Activated naive CD4-positive, alpha-beta T cell treated with Interleukin-2 at 50 U/mL for 16 hours (primary cell): ENCODE measurements at places on chromosomes 1 and 21.

DNA sequence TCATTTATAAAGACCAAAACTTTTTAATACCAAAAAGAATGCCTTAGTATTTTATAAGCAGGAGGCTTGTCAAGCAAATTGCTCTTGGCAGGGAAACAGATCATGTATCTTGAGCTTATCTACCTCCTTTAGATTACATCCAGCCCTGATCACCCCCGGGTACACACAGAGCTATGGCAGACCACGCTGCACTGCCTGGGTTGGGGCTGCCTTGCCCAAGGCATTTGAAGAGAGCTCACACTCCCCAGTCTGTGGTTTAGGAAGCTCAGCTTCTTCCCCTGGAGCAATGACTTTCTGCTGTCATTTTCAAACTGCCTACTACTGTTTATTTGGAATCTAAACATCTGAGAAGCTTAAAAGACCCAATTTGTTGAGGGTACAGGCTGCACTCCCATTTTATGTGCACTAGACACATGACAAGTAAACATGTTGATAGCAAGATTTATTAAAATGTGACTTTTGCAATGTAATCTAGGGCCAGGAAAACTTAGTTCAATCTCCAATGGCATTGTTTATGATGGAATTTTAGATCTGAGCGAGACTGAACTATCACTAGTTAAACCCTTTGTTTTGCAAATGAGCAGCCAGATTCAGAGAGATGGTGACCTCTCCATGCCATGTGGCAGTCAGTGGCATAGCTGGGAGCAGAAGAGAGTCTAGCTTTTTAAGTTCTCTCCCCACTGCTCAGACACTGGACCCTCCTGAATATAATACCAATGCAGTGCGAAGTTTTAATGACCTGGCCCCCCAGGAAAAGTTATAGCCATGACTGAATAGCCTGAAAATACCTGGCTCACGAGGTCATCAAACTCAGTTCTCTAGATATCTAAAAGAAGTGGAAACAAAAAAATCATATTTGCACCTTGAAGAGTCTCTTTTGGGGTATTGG, 214.9 kb downstream of the HLX start:
- no peak for DNase-seq

GRCh38 chr1:46203738-46204405, 738 bp downstream of the LURAP1 start:
- no peak for DNase-seq

DNA sequence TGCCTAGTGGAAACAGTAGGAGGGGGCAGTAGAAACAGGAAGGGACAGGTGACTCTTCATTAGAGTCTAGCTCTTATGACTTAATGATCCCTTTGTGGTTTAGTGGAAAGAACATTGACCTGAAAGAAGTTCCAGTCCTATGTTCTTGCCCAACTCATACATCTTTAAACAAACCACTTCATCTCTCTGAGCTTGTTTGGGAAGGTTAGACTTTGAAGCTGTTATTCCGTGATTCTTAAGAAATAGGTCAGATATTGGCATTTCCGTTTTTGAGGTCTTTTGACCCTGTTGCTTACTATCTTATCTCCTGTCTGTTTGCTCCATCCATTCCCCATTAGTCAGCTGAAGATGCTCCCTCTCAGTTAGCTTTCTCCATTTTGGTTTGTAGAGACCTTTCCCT, 38.5 kb downstream of the MTR start:
- DNase-seq, result no peak

DNA sequence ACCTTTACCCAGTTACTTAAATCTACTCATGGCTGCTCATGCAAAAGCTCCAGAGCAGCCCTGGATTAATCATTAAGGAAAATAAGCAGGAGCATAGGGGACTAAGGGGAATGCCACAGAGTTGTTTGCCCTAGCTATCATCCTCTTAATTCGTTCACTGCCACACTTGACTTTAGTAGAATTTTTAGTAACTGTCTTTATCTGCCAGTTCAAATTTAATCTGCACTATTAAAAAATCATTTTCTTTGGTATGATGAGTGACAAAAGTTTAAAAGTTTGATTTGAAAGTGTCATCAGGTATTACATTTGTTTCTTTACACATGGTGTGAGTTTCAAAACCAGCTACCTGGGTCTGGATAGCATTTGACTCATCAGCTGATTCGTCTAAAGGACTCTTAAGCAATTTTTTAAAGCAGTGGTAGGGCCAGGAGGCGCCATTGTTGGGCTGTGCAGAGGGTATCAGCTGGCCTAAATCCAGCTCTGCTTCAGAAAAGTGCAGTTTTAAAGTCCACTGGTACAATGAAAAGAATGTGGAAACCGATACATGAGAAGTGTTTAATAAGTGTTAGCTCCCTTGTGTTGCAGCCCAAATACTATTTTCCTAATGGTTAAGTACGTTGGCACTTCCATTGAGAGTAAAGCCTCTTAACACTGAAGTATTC, 69.9 kb upstream of the DR1 start:
- DNase-seq, result no peak

DNA sequence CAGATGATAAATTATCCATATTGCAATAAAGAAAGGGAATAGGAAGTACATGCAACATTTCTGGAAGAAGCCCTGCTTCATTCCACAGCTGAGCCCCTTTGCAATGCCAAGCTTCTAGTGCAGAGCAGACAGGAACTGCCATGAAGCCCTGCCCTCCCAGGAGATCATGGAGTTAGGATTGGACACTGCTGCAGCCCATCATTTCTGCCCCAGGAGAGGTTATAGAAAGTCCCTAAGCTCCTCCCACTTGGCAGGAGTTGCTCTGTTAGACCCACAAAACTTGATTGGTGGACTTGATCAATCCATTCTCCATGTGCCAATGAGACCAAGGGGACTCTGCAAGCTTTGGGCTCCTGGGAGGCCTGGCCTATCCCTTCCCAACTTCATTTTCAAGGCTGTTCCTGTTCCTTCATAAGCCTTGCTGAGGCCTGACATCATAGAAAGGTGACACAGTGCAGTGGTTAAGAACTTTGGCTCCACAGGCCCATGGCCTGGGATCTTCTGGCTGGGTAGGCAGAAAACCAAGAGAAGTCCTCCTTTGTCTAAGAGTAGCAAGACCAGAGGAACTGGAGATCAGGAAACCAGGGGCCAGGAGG, 1.3 kb upstream of the LAPTM5 start:
- DNase-seq, result no peak

- no peak for DNase-seq
Measured at GRCh38 chr21:26469789-26470188, 103.3 kb downstream of the CYYR1 start.

GRCh38 chr1:27076803-27077202, 64.2 kb upstream of the TENT5B start:
- no peak for DNase-seq

DNA sequence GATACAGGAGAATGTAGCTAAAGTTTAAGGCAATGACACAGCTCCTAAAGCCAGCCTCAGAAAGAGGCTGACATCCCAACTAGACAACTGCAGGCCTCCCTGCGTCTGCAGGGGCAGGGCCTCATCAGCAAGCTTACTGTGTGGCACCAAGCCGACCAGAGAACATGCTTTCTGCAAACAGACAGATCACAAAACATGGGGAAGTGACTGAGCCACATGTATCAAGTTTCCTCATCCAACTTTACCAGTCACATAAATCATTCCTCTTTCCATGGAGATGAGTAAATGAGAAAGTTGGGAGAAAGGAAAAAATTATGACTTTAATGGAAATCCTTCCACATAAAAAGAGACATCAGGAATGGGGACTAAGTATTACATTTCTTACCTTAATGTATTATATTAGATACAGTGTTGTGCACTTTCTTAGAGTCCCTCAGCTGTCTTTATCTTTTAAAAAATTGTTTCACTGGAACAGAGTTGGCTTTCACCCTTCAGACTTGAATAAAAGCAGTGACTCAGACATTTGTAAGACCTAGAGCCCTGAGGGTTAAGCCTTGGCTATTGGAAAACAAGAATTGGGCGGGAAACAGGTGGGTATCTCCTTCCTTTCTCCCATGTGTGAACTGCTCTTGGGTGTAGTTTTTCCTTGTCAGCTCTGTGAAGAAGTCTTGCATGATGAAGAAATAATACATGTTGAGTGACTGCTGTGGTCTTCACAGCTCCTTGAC, 305.7 kb upstream of the SNX7 start:
- DNase-seq, result no peak

- DNase-seq, result peak; percentile 8
Measured at GRCh38 chr1:37553598-37553926, 531 bp downstream of the SNIP1 start.

DNA sequence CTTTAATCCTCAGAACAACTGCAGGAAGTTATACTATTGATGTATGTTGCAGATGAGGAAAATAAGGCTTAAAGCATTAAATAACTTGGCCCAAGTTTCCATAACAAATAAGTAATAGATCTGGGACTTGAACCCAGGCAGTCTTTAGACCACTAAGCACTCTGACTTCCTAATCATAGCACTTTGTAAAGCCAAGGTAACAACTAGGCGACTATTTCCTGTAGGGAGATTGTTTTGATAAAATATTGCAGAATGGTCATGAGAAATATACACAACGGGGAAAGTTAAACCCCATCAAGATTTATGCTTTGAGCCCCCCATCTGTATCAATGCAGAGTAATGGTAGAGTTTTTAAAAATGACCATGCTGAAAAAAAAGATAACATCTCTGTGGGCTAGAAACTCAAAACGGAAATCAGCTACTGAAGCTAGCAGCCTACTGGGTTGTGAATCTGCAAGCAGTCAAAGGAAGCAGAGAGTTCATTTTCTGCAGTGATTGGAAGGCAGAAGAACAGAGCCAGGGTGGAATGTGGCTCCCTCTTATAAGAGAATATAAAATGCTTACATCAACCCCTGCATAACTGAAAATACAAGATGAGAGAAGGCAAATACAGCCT, 111.2 kb upstream of the OLIG2 start:
- DNase-seq, result no peak

DNA sequence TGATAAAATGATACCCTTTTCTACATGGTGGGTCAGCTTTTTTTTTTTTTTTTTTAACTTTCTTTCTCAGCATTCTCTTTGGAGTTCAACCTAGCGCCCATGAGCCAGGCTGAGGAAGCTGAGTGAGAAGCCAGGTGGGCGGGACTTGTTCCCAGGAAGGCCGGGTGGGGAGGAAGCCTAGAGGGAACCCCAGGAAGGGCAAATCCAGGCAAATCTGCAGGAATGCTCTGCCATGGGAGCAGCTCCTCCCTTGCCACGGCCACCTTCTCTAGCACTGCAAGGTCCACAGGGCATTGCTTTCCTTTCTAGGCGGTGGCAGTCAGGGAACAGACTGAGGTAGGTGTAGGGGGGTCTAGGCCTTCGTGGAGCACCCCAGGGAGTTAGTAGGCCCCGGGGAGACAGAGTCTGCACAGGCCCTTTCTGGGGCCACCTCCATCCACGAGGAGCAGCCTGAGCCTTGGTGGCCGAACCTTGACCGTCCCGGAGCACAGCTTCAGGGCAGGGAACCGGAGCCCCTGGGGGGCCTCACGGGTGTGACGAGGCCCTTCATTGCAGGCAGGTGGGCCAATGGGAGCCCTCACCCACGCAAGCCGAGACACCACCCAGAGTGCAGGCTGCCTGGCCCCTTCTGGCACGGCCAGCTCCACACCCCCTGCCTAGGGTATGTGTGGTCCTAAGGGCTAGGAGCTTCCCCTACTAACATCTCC, 18.2 kb upstream of the CCDC27 start:
- no peak for DNase-seq

DNA sequence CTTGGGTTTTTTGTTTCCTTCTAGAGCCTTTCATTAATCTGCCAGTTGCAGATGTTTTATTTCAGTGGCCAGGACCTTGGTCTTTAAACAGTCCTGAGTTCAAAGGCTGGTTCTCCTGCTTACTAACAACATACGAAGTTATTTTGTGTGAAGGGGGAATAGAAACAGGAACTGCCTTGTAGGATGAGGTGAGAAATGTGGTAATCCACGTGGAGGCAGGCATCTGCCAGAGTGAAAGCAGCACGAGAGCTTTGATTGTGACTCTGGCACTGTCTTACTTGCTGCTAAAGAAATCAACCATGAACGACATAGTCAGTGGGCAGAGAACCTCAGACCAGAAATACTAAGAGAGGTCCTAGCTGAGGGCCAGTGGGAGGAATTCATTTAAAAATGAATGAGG, 30.4 kb downstream of the TMEM63A start:
- DNase-seq, result no peak

DNA sequence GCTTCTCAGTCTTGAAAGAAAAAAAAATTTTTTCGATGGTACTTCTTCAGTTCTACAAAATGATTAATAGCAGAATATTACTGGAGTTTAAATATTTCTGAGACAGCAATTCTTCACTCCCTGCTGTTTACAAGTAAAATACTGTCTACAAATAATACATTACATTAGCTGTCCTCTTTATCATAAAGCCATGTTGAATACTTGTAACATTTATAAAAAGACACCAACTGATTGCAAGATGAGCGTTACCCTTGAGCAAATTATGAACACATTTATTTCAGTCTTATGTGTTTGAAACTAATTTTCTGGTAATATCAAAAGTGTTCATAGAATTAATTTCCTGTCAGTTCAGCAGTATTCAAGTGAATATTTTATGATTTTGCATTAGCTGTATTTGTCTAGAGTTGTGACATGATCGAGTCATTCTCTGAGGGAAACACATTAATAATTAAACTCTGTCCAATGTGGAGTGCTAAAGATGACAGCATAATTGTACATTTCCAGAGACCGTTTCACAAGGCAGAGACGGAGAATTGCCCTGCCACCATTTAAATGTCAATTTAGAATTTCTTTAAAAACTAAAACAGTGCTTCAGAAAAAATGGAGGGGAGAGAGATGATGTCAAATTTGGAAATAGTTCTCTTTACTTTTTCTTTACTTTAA, 1359.0 kb upstream of the ADGRL4 start:
- DNase-seq, result no peak

DNA sequence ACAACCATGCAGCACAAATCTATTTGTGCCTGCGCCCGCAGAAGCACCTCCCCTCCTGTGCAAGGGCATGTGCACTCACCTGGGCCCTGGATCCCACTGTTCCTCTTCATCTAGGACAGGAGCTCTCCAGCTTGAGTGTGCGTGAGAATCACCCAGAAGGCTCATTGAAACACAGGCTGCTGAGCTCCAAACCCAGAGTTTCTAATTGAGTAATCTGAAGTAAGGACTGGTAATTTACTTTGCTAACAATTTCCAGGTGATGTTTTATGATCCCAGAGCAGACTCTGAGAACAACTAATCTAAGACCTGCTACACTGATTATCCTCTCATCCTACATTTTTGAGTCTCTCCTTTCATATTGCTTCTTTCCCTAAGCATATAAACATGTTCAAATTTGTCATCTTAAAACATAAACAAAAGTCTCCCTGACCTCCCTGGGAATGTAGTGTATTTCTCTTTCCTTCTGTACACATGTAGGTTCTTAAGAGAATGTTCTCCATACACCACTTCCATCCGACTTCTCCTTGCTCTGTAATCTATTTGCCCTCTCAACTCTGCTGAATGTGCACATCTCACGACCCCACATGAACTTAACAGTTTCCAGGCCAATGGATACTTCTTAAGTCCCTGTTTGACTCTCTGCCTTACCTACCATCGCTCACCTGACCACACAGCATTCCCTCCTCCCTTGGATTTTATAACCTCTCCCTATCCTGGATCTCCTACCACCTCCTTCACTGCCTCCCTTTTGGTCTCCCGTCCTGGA, 522.5 kb downstream of the SMYD3 start:
- DNase-seq, result no peak

DNA sequence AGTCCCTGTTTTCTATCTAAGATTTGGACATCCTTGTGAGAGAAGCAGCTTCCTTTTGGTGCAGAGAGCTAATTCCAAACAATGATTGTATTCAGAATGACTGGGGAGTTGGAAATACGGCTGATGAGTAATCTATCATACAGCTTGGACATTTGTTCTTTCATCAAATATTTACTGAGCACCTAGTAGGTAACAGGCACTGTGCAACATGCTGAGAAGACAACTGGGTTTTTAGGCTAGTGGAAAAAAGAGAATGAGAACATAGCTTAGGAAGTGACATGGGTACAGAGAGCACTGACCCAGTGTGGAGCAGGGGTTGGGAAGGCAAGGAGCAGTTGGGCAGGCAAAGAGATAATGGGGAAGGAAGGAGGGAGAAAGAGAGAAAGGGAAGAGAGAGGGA, 87.5 kb downstream of the TBX19 start:
- DNase-seq, result no peak
